COR-L47 (cell line): ENCODE measurements at places on chromosomes 13 and 19.

GRCh38 chr13:27183561-27184147 is 12.0 kb upstream of the USP12 start:
- DNase-seq = no peak

DNA sequence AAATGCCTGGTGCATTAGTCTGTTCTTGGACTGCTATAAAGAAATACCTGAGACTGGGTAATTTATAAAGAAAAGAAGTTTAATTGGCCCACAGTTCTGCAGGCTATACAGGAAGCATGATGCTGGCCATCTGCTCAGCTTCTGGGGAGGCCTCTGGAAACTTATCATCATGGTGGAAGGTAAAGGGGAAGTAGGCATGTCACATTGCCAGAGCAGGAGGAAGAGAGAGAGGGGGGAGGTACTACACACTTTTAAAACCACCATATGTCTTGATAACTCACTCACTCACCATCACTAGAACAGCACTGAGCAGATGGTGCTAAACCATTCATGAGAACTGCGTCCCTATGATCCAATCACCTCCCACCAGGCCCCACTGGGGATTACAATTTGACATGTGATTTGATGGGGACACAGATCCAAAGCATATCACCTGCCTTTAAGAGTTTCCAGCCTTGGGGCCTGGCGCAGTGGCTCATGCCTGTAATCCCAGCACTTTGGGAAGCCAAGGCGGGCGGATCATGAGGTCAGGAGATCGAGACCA is 219.0 kb downstream of the KATNAL1 start:
- DNase-seq = no peak

DNA sequence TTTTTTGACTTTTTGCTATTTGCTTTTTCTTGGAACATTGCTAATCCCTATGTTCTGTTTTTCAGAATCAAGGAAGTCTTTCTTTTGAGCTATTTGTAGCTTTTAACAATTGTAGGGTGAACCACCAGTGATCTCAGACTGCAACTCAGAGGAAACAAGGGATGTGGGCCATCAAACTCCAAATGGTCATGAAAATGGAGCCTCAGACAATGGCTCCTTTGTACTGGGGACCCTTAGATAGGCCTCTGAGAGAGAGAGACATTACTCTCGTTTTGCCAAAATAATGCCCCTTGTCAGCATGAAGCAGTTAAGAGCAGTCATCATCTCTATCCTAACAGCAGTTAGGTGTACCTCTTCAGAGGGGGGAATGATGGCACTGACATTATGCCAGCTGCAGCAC is 56.4 kb upstream of the GJB6 start:
- DNase-seq = no peak

DNA sequence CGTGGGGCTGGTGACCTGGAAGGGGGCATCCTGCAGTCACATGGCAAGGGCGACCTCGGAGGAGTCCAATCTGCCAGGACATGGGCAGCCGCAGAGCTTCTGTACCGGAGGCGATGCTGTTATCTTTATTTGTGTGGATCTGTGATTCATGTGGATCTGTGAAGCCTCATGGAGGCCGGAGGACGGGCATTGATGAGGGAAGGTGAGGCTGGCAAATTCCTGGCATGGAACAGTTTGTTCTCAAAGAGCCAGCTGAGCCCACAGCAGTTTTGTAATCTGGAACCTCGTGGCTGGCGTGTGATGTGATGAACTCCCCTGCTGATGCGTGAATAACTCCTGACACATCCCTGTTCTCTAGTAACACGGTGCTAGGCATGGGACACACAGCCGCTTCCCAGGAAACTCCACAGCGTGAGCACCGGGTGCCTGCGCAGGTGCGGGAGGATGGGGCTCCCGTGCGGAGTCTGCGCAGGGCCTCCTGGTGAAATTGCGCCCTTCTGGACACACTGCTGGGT is 40.4 kb downstream of the ATP11A start:
- no peak for DNase-seq

- DNase-seq = no peak
These were observed 12.1 kb downstream of the KDM4B start for GRCh38 chr19:4980838-4981680.

DNA sequence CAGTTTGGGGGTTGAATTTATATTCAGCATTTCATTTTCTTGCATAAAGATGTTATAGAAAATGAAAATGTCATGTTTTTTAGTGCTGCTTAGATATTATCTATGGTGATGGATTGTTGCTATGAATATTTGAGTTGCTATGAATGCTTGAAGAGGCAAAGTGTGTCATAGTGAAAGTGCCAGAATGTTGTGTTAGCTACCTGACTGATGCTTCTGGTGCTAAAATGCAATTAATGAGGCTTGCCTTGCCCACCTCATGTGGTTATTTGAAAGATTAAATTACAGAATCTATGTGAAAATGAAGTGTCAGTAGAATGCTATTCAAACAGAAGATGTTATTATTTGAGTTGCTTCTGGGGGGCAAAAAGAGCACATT is 62.7 kb upstream of the MYCBP2 start:
- DNase-seq = no peak

DNA sequence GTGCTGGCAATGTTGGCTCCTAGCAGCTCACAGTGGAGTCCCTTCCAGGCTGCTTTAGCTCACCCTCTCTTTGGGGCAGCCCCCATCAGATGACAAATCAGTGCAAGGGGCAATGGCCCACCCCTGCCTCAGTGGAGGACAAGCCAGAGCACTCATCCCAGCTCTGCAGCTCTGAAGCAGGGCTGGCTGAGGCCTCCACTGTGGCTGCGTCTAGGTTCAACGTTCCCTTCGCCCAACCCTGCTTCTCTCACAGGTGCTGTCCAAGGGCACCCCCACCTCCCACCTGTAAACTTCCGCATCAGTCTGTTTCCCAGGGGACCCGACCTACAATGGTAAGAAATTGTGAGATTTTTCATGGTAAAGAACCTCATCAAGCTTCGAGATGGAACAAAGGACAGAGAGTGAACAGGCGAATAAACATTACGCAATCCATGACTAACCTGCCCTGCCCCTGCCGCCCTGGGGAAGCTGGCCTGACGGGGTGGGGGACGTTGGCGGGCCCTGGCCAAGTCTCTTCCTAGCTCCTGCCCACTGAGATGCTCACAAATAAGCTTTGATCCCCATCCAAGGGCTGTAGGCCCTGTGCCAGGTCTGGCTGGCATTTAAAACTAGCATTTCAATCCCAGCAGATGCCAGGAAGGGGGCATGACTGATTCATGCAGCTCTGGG is 40.5 kb downstream of the DZIP1 start:
- DNase-seq = peak; percentile 49

DNA sequence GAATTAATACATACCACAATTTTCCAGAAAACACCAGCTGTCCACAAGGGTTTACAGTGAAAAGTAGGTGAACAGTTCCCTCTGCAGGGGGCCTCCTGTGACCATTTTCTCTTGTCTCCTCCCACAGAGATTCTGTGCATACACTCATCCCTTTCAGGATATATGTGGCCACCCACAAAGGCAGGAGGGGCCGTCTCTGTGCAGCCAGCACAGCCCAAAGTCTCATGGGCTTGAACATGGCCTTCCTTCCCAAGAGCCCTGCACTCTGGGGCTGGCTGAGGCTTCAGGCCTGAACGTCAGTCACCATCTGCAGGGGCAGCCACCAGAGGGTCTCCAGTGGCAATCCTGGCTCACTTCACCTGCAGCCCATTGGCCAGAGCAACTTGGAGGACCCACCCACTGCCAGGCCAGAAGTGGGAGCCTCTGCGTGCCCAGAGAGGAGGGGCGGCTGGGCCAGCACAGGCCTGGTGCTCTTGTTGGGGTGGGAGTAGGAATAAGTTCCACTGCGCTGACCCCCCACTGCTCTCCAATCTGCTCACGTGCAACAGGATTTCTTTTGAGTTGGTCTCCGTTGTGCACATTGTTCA is 25.1 kb downstream of the TMEM161A start:
- DNase-seq = no peak

GRCh38 chr19:10452726-10453618 is 32.6 kb downstream of the PDE4A start:
- no peak for DNase-seq

DNA sequence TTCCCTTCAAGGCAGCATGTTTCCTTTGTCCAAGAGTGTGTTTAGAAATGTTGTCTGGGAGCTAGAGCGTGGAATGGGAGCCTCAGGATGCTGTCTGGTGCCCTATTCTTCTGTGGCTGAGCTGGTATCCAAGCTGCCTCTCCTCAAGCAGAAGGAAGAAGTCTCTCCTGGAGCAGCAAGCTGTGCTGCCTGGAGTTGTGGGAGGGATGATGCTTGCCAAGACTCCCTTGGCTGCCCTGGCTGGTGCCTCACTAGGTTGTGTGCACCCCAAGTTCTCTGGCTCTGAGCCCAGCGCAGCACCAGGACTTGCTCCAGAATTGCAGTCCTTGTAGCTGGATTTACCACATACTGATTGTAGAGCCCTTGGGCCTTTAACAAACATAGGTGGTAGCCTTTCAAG is 4.7 kb upstream of the CYP4F3 start:
- DNase-seq = no peak

DNA sequence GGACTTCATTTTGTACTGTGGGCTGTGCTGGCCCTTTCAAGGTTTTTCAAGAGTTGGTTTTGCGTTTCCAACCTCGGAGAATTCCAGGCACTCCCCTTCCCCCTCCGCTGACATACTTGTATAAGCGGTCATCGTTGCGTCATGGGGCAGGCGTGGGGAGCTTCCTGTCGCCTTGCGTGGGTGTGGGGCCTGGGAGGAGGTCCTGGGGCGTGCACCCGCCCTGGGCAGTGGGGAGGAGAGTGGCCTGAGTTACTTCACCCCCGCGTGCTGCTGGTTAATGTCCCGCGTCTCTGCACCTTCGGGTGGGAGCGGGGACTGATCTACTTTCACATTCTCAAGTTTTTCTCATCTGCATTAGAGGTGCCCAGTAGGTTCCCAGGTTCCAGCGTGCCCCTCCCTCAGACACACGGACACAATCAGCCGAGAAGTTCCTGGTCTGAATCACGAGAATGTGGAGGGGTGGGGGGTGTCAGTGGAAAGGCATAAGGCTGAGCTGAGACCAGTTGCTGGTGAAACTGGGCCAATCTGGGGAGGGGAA is 4.1 kb downstream of the IER2 start:
- DNase-seq = peak; percentile 64

DNA sequence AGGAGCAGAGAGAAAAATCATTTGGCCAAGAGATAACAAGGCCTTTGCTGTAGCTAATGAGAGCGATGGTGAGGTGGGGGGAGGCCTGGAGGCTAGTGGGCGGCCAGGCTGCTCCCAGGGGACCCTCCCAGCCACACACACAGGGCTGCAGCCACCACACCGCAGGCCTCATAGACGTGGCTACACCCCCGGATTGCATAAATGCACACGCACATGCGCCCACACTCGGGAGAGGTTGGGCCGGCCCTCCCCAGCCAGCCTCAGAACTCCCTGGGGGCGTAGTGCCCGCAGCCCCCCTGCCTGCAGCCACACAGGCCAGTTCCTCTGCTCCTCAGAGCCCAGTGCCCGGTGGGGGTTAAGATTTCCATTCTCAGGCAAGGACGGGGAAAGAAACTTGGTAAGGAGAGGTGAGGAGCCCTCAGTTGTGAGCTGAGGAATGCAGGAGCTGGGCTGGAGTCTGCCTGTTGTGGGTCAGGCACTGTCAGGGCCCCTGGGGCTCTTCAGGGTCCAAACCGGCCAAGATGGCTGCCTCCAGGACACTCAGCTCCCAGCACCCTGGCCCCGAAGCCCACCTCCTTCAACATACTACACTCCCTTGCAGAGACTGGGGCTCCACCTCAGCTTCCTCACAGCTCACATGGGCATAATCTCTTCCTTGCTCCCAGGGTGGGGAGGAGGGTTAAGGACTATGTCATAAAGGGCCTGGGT is 8.0 kb downstream of the PTH2 start:
- no peak for DNase-seq

DNA sequence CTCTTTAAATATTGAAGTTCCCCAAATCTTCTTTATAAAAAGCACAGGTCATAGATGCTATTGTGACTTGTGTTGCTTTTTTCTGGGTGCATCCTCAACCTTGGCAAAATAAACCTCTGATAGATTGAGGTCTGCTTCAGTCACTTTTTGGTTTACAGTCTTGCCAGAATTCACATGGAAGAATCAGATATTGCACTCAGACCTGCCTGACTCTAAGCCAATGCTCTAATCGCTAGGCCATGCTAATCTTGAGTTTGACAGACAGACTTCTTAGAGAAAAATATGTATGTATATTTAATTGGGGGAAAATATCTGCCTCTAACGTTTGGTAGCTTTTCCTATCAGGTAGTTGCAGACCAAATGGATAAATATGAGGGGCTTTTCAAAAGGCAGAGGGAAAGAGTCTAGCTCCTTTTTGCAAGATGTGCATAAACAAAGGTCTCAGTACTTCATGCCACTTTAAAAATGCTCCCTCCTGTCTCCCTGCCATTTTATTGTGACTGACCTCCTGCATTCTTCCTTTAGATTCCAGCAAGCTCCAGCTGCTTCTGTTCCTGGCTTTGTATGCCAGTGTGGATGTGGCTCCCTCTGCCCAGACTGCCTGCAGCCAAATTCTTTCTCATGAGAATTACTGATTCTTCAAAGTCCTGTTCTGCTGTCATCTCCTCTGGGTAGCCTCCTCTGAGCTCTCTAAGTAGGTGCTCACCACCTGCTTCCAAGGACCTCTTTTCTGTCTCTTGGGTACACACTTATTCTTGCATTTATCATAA is 42.4 kb upstream of the RFC3 start:
- DNase-seq = no peak

- peak; percentile 94 for DNase-seq
These were observed 14.9 kb downstream of the ZIC2 start for GRCh38 chr13:99996381-99996973.

DNA sequence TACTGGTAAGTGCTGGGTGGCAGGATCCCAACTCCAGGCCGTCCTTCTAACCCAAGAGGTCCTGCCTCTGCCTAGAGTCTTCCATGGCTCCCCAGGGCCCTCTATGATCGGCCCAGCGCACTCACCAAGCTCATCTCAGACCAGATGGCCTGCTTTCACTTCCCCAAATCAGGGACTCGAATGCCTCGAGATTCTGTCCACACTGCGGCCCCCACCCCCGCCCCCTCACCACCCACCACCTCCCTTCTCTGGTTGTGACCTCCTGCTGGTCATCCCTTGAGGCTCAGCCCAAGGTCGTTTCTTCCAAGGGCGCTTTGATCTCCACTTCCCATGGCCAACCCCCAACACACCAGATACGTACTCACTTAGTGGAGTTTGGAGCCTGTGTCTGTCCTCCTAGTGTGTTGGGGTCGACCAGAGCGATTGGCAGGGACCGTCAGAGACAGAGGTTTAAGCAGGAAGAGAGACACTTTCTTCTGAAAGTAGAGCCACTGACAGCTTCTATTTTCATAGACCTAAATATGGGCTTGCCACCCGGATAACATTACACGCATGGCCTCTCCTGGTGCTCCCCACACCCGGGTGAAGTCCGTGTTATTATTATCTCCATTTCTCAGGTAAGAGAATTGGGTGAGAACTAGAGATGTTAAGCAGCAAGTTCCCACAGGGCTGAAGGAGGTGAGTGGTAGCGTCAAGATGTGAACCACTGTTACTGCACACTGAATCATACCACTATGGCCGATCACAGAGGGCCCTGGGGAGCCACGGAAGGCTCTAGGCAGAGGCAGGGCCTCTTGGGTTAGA is at the start of gene FCER2:
TSS of gene FCER2 (minus strand) at position 478 of the 804 bp plus-strand sequence. CDS start 2,371 bp downstream, outside the sequence.
- DNase-seq = no peak
